ENCODE measurements at places on chromosomes 2 and 18. TPM values are rescaled to one million over a fixed set of nuclear protein-coding genes. Genes with fewer than 3 reads are reported as not detected.

Gene TSPYL6
- total RNA-seq, result not detected

Gene MC5R
- total RNA-seq, result not detected

Gene UGT1A3
- 0.98 TPM for total RNA-seq

Gene LBX2
- not detected for total RNA-seq

Gene CENPA
- total RNA-seq, result 3.7 TPM

Gene YIPF4
- 30.5 TPM for total RNA-seq

Gene EEF1B2
- 431 TPM for total RNA-seq

Gene C2orf72
- total RNA-seq, result 7.1 TPM

Gene TXNDC2
- not detected for total RNA-seq

Gene HOXD4
- total RNA-seq, result 1.9 TPM

Gene UNC50
- total RNA-seq, result 38.4 TPM

Gene RNF125
- 12.2 TPM for total RNA-seq

Gene CD207
- 43.4 TPM for total RNA-seq

Gene ASIC4
- total RNA-seq, result not detected

Gene C2orf66
- total RNA-seq, result not detected

Gene LAMA1
- total RNA-seq, result 3.2 TPM

Gene CNPPD1
- total RNA-seq, result 45.9 TPM

Gene TNFRSF11A
- 5.2 TPM for total RNA-seq

Gene G6PC2
- total RNA-seq, result not detected

Gene IL36A
- not detected for total RNA-seq

Gene FRZB
- 10.7 TPM for total RNA-seq

Gene UGT1A6
- 26.3 TPM for total RNA-seq

Gene FOXI3
- 0.21 TPM for total RNA-seq

Gene CLIP4
- total RNA-seq, result 61.9 TPM

Gene CAVIN2
- 12.9 TPM for total RNA-seq

Gene CIDEA
- 32.9 TPM for total RNA-seq

Gene VSNL1
- 18.8 TPM for total RNA-seq

Gene IMP4
- total RNA-seq, result 125 TPM

Gene THSD7B
- 0.18 TPM for total RNA-seq

Gene FAM98A
- total RNA-seq, result 23.6 TPM

Gene MC2R
- total RNA-seq, result not detected

Gene ASB18
- not detected for total RNA-seq

Gene C18orf32
- total RNA-seq, result 27.1 TPM

Gene GPR39
- total RNA-seq, result 1.4 TPM

Gene RMDN2
- total RNA-seq, result 6.3 TPM
